Cerebellar nuclear complex (tissue), 1 donor: ENCODE measurements at places on chromosomes 6 and 20.

DNA sequence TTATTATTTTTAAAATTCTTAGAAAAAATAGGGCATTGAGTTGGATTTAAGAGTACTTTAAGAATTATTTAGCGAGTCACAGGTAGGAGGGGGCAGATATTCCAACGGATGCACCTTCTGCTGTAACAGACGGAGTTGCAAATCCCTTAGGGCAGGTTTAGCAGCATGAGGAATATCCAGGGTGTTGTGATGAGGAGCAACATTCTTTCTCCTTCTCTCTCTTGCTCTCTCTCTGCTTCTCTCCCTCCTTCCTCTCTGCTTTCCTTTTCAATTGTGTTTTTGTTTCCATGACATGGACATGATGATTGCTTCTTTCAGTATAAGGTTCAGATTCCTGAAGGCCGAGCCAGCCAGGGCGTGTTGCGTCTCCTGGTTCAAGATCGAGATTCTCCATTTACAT lies 28.9 kb downstream of the CDH26 start:
- DNase-seq = no peak

GRCh38 chr6:44238687-44239350 lies 8.1 kb upstream of the HSP90AB1 start:
- DNase-seq = no peak

GRCh38 chr6:130259140-130259539 lies 36.4 kb upstream of the SAMD3 start:
- DNase-seq = no peak

DNA sequence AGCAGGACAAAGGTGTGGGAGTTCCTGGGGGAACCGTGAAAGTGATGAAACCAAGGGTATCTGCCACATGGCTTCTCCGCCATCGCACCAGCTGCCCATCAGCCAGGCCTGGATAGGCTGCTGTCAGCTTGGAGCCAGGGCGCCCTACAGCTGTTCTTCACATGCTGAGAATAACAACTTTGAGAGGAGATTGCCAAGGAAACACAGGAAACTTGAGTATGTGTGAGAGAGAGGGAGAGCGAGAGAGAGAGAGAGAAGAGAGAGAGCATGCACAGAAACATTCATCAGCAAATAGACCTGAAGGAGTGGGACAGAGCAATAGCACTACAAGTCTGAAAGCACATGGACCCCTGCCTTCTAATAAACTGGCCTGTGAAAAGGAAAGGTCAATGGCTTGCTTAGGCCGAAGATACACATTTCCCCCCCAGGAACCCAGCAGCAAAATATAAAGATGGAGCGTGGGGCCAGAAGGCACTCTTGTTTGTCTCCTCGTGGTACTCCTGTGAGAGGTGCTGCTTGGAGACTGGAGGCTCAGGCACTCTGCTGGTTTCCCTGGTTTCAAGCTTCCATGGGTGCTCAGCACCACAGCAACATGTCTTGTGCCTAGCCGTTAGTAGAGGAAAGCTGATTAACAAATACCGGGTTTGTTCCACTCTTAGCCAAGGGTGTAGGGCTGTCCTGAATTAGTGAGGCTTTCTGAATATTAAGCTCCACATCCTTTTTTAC lies 53.0 kb downstream of the SNAP25 start:
- no peak for DNase-seq

DNA sequence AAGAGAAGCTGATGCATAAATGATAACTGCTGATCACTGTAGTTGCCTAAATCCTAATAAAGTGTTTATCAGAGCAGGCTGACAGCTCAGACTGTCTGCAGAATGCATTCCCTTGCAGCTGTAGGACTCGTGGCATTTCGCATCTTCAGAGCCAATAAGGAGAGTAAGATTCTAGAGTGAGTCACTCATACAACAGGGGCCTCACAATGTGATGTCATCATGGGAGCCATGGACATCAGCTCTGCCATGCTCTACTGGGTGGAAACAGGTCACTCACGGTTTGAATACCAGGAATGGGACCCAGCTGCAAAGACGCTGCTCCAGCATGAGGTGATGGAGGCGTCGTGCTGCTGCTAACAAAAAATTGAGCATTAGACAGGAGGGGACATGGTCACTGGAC lies 7.4 kb downstream of the FAM209B start:
- no peak for DNase-seq

DNA sequence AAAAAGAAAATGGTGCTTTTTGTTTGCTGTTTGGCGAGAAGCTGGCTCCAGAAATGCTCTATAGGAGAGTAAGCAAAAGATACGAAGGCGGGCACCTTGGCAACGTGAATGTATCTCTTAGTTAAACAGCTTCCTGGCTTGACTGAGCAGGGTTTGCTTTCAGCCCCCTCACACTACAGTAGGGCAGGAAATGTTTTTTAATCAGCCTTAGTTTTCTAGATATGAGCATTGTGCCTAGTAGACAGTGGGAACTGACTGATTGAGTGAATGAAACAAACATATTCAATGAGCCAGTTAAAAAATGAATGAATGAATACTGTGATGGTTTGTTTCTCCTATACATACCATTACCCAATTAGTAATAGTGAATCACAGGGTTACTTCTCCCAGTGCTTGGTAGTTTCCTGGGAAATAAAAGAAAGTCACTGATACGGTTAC lies 19.9 kb downstream of the CAP2 start:
- DNase-seq = no peak

GRCh38 chr20:2814587-2815051 lies at the start of gene C20orf141:
TSS of gene C20orf141 (plus strand) at chr20:2814987. CDS start at chr20:2815185, 198 bp downstream.
- no peak for DNase-seq

GRCh38 chr6:49072146-49072545 lies 390.9 kb downstream of the MMUT start:
- no peak for DNase-seq

GRCh38 chr6:32974016-32974333 lies 5.6 kb downstream of the BRD2 start:
- DNase-seq = no peak

GRCh38 chr6:46440141-46440540 lies 51.1 kb downstream of the RCAN2 start:
- DNase-seq = no peak

DNA sequence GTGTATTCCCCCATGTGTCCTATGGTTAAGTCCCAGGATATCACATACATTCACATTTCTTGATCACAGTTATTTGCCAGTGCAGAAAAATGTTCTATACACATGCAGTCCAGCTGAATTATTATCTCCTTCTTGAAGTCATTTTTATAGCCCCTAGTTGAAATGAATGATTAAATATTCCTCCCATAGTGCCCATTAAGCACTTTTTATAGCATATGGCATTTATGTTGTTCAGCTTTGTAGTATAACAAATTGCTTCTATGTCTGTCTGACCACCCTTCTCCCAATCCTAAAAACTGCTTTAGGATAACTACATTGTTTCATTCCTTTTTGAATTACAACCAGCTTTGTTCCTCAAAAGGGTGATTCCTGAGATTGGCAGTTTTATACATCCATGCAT lies 123.5 kb downstream of the ADGRB3 start:
- no peak for DNase-seq

- no peak for DNase-seq
Observed at GRCh38 chr6:19603721-19604120, 233.4 kb upstream of the ID4 start.

GRCh38 chr20:63855363-63856097 lies 5.8 kb upstream of the ABHD16B start:
- no peak for DNase-seq

GRCh38 chr6:10720265-10720959 lies 2.5 kb upstream of the TMEM14C start:
- no peak for DNase-seq

DNA sequence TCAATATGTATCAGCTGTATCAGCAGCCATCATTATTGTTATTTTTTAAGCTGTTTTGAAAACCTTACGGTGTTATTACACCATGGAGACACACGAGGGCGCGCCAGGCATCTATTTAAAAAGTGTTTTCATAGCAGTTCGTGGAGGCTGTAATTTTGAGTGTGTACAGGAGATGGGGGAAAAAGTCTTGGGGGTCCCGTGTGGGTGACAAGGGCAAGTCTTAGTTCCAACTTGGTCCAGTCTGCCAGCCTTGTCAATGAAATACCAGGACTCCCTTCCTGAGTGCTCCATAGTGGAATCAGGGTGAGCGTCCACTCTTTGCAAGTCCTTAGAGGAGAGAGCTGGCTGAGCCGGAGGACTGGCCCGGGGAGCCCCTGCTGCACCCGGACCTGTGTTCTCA lies 43.3 kb downstream of the SLC2A10 start:
- no peak for DNase-seq

DNA sequence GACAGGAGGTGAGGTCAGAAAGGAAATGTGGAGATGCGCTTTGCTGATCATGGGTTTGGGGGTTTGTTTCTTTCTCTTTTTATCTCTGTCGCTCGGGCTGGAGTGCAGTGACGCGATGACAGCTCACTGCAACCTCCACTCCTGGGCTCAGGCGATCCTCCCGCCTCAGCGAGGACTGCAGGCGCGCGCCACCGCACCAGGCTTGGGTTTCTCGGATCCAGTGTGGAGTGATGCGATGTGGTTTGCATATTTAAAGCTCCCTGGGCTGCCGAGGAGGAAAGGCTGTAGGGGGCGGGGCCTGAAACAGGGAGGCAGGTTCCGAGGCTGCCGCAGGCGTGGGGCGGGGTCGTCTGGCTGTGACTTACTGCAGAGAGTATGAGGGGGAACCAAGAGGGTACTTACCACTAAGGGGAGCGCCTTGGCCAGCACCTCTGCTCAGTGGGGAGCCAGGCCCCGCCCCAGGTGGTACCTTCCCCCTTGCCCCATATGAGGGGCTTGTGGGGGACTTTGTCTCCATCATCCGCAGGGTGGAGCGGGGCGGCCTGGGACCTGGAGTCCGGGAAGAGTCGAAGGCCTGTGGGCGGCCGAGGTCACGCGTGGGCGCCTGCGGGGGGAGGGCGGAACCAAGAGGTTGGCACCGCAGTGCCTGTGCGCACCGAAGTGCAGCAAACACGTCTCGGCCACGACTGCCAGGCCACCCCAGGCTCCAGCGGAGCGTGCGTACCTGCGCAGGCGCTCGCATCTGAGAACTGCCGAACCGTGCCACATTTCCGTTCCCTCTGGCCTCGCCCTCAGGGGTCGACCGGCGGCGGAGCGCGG lies 12.7 kb upstream of the BAK1 start:
- DNase-seq = no peak

DNA sequence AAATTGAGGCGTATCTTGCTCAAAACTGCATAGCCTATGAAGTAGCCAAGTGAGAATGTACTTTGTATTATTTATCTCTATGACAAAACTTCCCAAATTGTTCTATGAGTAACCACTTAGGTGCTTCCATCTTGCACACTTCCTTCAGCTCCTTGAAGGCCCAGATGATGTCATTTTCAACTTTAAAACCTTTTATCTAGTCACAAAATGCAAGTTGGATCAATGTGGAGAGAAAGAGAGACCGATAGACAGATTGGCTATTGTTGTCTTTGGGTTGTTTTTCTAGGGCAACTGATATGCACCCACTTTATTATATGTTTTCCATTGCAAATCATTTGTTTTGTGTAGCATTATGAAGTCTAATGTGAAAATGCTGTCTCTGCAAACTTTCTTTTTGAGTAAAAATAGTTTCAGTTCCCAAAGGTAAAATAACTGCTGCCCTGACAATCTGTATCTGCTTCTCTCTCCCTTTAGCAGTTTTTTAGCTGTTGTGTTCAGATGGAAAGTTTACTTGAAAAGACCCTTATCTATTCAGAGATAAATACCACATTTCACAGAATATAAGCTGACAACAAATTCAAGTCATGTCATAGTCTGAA lies 73.7 kb upstream of the CITED2 start:
- DNase-seq = no peak

GRCh38 chr6:23145781-23146180 lies 576.4 kb downstream of the HDGFL1 start:
- no peak for DNase-seq

DNA sequence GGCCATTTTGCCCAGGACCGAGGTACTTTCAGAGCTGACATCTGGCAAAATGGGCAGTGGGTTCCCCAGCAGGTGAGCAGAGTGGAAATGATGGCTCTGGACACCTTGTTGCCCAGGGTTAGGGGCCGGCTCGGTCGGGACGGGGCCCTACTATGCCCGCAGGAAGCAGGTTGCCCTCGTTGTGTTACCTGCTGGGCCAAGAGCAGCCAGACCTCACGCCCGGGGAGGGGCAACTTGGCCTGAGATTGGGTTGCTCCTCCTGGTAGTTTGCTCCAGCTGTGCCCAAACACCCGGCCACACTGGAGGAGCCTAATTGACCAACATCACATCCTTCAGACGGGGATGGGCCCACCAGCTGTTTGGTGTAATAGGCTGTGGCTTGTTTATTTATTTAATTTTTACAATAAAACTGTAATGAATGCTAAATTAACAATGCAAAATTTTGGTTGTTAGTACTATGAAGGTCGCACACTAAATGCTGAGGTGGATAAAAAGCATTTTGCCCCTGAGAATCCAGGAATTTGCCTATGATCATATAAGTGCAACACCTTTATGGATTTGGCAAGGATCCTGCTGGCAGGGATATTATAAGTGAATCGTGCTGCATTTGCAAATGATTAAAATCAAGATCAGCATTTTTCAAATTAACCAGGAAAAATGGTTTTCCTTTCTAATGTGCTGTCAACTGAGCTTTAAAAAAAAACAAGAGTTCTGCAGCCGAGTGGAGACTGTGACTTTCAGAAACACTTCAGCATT lies 26.6 kb upstream of the PCMTD2 start:
- no peak for DNase-seq
